GM13977 (cell line): ENCODE measurements at places on chromosomes 12 and 14.

- DNase-seq, result no peak
These were observed 50.2 kb downstream of the KCNK13 start for GRCh38 chr14:90111895-90112534.

- no peak for DNase-seq
These were observed 26.1 kb upstream of the IFNG start for GRCh38 chr12:68185598-68185997.

GRCh38 chr12:56900583-56900982, 33.6 kb downstream of the SDR9C7 start:
- no peak for DNase-seq

GRCh38 chr12:77609016-77609415, 221.7 kb upstream of the NAV3 start:
- no peak for DNase-seq

DNA sequence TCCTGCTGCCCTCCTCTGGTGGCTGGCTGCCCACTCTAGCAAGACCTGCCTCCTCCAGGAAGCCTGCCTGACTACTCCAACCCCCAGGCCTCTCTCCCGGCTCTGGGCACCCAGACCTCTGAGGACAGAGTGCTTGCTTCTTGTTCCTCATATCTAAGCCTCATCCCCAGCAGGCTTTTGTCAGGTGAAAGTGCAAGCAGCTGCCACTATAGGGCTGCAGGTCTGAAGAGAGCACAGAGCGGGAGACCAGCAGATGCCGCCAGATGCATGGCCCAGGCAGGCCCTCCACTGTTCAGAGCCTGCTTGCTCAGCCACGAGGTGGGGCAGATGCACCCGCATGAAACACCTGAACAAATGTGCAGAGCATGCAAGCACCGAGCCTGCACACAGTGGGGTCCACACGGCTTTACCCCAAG, 73.0 kb downstream of the SERPINA3 start:
- no peak for DNase-seq

DNA sequence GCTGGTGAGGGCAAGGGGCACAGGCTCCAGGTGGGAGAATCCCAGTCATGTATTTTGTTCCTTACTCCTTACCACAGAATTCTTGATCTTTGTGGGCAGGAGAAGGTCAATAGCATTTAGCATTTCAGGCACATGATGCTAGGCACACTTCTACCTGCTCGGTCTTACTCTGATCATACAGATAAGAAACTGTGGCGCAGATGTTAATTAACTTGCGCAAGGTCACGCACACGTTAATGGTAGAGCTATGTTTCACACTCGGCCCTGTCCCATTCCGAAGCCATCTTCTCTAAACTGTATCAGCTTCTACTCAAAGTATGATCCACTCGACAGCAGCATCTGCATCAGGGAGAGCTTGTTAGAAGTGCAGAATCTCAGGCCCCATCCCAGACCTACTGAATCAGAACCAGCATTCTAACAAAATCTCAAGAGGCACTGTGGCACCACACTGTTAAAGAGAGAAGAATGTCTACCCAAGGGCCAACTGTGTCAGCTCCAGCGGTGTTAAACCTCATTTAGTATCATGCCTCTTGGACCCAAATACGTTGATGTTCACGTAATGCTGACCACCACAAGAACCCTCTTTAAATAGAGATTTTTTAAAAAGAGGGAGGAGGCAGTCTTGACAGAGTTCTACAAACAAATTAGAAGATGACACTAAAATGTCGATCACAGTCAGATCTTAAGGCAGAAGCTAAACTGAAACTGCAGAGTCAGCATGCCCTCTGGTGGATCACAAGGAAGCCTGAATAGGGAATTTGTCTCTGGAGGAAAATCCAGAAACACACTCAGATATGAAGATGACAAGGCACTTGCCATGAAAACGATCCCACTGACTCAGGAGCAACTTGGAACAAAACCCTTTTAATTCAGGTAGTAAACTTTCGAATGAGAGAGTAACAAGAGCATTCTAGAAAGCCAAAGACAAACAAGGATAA, 7.3 kb downstream of the STXBP6 start:
- no peak for DNase-seq

DNA sequence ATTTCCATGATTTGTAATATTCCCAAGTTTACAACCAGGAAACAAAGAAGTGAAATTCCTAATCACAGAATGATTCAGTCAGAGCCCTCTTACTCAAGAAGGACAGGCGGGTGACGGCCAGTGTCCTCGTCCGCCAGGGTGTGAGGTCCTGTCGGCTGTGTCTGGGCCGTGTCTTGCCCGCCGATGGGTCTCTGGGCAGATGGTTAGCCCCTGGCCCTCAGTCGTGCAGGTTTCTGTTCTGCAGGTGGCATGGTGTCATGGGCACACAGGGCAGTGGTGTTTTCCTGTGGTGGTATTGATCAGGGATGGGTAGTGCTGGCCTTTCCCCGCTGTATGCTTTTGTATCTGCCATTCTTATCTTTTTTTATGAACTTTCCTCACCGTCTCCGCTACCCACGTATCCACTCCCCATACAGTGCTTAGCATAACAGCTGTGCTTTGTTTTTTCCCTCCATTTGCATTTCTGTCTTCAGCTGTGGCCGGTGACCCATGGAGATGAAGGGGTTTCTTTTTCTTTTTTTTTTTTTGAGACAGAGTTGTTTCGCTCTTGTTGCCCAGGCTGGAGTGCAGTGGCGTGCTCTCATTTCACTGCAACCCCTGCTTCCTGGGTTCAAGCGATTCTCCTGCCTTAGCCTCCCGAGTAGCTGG, 100.7 kb downstream of the TSPAN9 start:
- no peak for DNase-seq

DNA sequence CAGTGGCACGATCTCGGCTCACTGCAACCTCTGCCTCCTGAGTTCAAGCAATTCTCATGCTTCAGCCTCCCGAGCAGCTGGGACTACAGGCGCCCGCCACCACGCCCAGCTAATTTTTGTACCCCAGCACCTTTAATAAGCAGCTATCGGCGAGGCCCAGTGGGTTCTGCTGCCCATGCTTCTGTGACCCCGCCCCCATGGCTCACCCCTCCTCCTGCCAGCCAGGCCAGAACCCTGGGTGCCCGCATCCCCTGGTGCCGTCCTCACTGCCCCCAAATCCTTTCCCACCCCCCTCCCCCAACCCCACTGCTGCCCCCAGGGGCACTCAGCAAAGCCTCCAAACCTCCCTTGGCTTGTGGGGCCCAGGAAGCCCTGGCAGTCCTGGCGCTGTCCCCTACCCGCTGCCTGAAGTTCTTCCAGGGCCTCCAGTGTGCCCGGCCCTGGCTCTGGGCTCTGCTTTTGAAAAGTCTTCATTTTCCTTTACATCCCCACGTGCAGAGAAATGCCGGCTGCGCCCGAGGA, 14.5 kb downstream of the BAG5 start:
- no peak for DNase-seq

GRCh38 chr12:119715268-119715620, 47.3 kb downstream of the PRKAB1 start:
- DNase-seq, result no peak

- no peak for DNase-seq
These were observed 226.5 kb downstream of the C12orf50 start for GRCh38 chr12:87802721-87803011.

GRCh38 chr12:20701106-20701505, 6.0 kb downstream of the SLCO1C1 start:
- no peak for DNase-seq

DNA sequence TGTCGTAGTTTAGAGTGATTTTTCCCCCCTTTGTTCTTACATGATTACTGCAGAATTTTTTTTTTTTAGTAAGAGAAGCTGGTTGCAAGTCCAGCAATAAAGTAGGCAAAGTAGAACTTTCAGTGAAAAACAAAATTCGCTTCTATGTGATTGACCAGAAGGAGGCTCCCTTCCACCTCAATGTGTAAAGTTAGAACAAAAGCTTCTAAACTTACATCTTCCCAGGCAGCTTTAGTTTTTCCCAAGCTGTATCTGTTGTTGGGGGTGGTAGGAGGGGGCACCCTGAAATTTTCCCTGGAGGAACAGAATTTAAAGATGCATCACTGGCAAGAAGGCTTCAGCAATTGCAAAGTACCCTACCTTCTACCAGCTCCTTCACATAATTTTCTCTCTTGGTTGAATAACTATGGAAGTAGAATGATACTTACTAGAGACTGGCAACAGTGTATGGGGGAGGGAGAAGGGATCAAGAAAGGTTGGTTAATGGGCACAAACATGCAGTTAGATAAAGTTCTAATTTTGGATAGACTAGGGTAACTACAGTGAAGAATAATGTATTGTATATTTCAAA, 87.3 kb upstream of the E2F7 start:
- no peak for DNase-seq

- no peak for DNase-seq
These were observed 64.9 kb upstream of the LMNTD1 start for GRCh38 chr12:25617991-25618390.

DNA sequence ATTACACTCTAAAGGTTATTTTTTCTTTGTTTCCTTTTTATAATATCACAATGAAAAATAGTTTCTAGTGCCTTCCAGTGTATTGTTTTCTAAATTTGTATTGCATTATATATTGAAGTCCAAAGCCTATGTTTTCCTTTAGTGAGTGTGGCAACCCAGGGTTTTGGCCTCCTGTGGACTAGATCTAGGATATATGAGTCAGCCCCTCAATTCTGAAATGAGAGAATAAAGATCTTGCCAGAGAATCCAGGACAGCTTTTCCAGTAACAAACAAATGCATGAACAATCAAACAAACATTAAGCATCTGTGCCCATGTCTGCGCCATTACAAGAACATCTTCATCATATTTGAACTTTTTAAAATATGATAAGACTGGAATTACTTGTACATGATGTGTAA, 70.7 kb upstream of the SSTR1 start:
- no peak for DNase-seq

DNA sequence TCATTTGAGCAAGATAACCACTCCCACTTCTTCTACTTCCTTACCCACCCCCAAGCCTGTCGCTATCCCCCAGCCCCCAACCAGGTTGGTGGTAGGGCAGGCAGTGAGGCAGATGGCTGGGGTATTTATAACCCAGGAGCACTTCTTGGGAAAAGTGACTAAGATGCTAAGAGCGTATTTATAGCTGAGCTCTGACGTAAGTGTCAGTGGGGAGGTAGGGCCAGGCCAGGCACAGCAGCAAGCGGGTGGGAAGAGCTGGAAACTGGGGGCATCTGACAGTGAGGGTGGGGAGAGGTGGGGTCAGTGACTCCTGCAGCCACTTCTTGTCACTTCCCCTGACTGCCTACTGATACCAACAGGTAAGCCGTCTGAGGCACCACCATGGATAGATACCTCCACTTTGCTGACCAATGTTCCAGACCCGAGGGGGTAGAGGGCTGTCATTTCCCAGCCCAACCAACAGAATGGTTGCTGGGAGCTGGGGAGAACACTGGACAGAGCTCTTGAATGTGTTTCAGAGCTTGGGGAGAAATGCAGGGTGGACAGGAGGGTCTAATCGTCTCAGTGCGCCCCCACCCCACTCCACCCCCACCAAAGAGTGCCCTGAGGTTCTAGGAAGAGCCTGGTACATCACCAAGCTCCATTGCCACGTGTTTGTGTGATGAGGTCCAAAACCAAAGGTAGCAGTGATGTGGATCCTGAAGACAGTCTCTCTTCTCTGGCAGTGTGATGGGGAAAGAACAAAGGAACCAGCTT, 2.7 kb upstream of the INHBE start:
- no peak for DNase-seq

- DNase-seq, result no peak
These were observed 2.9 kb downstream of the OXA1L start for GRCh38 chr14:22769369-22769768.

DNA sequence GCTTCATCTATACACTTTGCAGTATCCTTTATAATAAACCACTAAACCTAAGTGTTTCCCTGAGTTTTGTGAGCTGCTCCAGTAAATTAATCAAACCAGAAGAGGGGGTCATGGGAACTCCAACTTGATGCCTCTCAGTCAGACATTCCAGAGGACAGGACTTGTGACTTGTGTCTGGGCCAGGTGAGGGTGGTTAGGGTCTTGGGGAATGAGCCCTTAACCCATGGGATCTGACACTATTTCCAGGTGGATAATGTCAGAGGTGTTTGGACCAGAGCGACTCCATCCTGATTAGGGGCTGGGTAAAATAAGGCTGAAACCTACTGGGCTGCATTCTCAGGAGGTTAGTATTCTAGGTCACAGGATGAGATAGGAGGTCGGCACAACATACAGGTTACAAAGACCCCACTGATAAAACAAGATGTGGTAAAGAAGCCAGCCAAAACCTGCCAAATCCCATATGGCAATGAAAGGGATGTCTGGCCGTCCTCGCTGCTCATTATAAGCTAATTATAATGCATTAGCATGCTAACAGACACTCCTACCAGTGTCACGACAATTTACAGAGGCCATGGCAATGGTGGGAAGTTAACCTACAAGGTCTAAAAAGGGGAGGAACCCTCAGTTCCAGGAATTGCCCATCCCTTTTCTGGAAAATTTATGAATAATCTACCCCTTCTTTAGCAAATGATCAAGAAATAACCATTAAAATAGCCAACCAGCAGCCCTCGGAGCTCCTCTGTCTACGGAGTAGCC, 58.7 kb downstream of the BCAT1 start:
- no peak for DNase-seq

DNA sequence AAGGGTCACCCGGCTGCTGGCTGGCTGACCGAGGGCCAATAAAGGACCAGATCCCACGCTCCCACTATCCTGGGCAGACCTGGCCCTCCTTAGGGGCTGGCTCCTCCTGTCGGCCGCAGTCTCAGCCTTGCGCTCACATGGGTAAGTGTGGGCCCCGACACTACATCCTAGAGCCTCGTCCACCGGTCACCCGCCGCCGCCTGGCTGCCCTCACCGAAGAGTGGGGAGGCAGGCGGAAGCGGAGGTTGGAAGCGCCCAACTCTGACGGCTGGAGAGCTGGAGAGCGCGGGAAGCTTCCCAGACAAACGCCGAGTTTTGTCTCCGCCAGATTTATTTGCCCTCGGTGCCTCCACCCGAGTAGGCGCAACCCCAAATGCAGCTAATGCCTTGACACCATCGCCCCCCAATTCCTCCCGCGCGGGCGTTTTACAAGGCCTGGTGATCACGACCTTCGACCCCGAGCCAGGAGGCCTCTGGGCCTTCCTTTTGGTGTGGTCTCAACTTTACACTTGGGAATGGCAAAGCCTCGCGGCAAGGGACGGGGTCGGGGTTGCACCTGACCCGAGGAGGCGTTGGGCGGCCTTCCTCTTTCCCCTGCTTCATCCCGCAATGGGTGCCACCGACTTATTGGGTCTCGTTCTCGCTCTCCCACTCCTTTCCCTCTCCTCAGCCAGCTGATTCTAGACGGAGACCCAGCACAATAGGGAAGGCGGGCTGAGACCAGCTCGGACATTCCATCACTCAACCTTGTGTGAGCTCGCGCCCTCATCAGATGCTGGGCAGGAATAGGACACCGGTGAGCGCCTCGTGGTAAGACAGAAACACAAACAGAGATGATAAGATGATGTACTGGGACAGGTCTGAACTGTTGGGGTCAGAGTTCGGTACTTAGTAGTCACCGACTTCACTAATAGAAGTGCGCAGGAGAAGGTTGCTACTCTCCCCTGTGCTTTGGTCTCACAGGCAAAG, 78.3 kb upstream of the ANO4 start:
- DNase-seq, result no peak
